ENCODE measurements at places on chromosomes 2 and 18.
A peak's percentile ranks its signal among the peaks of the same experiment; 100 is the strongest.

DNA sequence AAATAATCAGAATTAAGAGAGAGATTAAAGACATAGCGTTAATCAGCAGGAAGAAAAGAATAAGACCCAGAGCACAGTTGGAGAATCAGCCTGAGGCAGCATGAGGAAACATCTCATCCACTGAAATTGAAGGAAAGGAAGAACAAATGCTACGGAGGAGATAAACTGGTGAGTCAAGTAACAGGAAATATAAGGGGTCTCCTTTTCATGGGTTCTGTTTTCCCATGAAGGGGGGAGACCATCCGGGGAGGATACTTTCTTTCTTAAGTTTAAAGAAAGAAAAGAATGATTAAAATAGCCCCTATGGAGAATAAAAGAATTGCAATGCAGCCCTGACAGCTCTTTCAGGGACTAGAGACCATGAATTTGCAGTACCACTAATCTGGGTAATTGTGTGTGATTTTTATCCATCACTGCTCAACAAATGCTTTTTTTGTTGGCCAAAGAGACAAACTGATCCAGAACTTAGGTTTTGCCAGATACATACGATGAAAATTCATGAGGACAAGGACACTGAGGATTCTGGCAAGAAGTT lies 17.7 kb downstream of the ROCK2 start:
- DNase-seq: no peak

- DNase-seq: no peak
These were observed 45.0 kb downstream of the SLC38A11 start for GRCh38 chr2:164910101-164910899.

DNA sequence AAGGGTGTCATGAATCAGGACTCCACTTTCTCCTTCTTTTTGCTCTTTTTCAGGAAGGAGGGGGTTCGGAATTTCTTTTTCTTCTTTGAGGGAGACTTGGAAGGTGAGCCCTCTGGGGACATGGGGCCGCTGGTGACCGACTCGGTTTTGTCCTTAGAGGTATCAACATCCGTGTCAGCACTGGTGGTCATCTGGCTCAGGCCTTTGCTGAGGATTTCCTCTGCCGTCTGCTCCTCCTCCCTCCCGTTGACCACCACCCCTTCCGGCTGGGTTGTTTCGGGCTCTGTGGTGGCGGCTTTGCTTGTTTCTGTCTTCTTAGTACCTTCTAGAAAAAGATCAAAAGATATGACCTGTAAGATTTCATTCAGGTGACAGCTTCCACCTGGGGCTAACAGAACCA lies 104.6 kb downstream of the ADD2 start:
- no peak for DNase-seq

DNA sequence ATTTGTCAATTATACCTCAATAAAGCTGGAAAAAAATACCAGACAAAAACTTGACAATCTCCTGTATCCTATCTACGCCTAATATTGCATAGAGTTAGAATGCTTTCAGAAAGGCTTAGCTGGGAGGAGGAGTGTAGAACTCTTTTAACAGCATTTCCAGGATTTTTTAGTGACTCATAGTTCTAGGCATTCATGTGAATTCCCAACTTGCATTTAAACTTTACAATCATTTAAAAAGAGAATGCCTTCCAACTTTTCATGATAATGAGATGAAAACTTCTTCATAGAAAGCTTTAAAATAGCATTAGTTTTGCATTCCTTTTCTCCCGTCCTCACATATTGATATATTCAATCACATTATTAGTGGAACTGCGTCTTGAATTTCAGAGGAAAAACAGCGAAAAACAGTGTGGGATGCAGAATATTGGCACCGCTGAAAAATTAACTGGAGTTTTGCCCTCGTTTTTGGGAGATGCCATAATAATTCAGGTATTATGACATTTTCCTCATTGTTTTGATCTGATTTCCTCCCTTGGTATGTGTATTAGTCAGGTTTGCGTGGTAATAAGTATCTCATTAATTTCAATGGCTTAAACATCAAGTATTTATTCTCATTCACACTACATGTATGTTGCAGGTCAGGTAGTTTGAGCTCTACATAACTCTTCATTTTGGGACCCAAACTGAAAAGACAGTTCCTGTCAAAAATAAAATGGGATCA lies 293.2 kb upstream of the FIGN start:
- DNase-seq: peak; percentile 43

DNA sequence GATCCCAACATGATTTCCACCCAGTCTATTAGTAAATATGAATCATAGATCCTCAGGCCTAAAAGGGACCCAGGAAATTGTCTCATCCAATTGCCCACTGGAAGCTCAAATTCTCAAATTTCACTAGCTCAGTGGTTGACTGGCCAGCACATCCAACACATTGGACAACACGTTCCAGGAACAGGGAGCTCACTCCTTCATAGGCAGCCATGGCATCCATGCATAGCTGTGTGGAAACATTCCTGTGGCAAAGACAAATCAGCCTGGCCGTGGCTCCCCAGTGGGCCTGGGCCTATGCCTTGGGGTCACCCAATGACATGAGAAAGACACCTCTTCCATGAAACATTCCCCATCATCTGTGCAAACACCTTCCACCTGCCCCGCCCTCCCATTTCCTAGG lies 261.1 kb downstream of the ANAPC1 start:
- DNase-seq: no peak

GRCh38 chr2:144358979-144359541 lies 160.9 kb downstream of the ZEB2 start:
- peak; percentile 73 for DNase-seq
